ENCODE measurements at places on chromosomes 1 and 21.

GRCh38 chr1:245098924-245099323 lies 55.9 kb upstream of the KIF26B start:
- no peak for DNase-seq

GRCh38 chr1:97196825-97197516 lies 475.4 kb downstream of the PTBP2 start:
- DNase-seq, result no peak

- no peak for DNase-seq
Observed at GRCh38 chr21:26457817-26458216, 115.3 kb downstream of the CYYR1 start.

- DNase-seq, result no peak
Observed at GRCh38 chr1:168945870-168946269, 160.6 kb upstream of the ATP1B1 start.

Data from AML-193 (cell line).